ENCODE measurements at places on chromosomes 7 and 10.

DNA sequence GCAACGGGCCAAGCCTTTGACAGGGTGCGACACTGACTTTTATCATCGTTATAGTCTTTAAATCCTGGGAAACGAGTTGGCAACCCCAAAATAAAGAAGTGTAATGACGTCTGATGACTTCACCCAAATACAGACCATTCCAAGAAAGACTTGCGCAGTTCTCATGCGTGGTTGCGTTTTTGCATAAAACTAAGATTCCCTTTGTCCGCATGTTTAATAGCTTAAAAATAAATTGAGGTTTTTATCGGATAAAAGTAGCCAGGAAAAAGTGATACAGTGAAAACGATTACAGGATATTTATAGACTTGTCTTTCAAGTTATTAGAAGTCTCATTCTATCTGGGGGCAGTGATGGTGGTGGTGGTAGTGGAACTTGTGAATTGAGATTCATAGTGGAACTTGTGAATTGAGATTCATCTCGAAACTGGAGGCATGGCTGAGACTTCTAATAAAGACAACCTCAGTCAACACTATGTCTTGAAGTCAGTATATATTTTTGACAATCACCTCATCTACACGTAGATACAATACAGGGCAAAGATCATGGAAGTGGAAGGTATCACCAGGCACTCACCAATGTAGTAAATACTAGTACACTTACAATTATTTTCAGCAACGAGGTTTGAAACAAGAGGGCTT lies 1.2 kb upstream of the NAMPT start:
- peak; percentile 14 for DNase-seq

DNA sequence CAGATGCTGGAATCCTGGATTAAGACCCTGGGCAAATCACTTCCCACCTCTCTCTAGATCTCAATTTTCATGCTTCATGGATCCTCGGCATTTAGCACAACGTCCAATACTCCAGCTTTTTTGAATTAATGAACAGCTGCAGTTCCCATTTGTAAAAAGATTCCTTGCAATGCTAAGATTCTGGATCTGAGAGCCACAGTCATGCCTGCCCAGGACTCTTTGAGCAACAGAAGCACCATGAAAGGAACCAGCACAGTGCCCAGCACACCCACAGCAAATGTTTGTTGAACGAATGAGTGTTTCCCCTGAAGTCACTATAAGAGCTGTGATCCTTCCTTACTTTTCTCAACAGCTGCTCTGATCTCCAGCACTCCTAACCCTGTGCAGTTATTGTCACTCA lies 20.8 kb upstream of the DDIT4 start:
- DNase-seq: no peak

GRCh38 chr10:106836933-106837663 lies 327.4 kb downstream of the SORCS1 start:
- DNase-seq: no peak

GRCh38 chr7:2003451-2003930 lies 229.3 kb downstream of the MAD1L1 start:
- no peak for DNase-seq

- no peak for DNase-seq
Observed at GRCh38 chr10:128571745-128572144, 445.5 kb upstream of the MKI67 start.

GRCh38 chr7:30655096-30655970 lies 26.9 kb downstream of the CRHR2 start:
- DNase-seq: no peak

DNA sequence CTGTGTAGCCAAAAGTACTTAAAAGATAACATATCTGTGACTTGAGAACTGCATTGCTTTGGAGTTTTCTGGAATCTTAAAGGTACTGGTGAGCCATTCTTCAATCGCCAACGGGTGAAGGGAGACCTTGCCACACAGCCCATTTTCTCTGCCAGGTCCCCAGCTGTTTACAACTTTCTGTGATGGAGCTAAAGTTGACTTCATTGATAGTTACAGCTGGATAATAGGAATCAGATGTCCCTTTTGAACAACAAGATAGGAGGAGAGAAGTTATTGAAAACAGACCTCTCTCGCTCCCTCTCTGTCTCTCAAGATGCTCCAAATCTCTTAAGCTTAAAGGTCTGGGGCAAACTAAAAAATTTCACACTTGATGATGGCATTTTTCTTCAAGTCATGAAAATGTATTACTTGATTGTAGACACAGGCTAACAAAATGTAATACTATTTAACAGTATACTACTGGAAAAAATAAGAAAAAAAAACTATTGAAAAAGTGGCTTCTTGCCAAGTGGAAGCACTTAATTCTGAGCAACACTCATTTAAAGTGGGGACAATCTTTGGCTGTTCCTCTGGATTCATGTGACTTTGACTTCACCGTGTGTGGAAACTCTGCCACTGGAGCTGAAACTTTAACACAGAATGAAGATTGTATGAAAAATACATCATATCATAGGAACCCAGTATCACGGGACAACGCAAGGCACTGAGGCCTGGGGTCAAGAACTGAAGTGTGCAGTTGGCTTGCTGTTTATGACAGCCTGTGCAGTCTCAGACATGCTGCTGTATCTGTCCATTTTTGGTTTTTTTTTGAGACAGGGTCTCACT lies 78.4 kb upstream of the AFAP1L2 start:
- DNase-seq: no peak

DNA sequence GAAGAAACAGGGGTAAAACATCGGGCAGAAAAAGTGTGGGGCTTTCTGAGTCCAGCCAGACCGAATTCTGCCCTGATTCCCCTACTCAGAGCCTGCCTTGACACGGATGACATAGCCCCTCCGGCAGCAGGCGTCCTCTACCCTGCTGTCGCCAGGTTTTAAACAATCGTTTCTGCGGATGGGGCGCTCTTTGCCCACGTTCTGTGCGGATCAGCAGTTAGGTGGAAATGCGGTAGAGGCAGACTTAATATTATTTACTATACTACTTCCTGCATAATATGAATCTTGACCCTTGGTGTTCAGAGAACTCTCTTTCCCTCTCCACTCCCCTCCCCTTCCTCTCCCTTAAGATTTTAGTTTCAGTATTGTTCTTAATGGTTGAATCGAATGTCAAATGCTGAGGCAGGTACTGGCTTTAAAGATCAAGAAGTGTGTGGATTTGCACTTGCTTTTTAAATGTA lies 2.4 kb downstream of the GATA3 start:
- no peak for DNase-seq

DNA sequence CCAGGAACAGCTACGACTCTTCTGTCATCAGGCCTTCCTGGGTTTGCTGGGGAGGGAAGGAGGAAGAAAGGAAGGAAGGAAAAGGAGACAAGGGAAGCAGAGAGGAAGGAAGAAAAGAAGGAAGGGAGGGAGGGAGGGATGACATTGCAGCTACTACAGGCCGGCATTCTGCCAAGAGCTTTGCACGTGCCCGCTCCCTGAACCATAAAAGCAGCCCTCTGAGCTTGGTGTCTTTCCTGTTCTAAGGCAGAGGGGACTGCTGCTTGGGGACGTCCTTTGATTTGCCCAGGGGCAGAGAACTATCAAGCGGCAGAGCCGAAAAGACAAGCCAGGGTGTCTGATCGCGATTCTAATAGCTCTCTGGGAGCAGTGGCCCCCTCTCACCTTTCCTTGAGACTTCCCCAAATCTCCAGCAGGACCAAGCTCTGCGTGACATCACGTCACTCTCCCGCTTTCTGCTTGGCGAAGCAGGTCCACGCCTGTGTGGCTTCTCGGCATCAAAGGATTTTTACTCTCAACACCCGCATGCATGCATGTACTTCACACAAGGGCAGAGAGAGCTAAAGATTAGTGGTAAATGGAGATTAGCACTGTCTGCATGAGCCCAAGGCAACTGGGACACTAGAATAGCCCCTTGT lies 167.8 kb upstream of the AUTS2 start:
- peak; percentile 44 for DNase-seq

DNA sequence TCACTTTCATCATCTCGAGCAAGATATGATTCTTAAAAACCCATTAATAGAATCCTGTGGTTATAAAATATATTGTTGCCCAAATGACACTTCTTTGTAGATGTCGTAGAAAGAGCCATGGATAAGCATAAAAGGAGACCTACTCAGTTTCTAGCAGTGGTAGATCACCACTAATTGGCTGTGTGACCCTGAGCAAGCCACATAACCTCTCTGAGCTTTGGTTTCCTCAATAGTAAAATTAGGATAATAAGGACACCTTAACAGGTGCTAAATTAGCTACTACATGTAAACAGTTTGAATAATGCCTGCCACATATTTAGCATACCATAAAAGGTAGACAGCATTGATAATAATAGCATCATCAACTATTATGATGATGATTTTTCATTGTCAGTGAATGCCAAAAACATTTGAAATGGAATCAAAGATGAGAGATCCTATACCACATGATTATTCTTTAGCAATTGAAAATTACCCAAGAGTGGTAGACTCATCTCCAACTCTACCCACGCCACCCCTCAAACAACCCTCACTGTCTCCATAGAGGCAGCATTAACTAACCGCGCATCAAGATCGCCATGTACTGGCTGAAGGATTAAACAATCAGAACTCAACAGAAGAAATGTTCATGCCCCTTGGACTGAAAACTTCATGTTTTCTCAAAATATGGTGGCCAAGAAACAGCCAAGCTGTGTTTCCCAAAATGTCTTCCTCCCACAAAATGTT lies 45.8 kb downstream of the CHST15 start:
- no peak for DNase-seq

Measured in Caki2 (cell line).